ENCODE measurements at places on chromosomes 3 and 15.

- no peak for DNase-seq
Measured at GRCh38 chr3:57951066-57951882, 56.9 kb upstream of the FLNB start.

- no peak for DNase-seq
Measured at GRCh38 chr3:147216143-147216673, 190.1 kb downstream of the ZIC4 start.

- no peak for DNase-seq
Measured at GRCh38 chr15:58506783-58507668, 75.2 kb downstream of the LIPC start.

- DNase-seq = no peak
Measured at GRCh38 chr3:143608966-143609365, 239.3 kb downstream of the SLC9A9 start.

DNA sequence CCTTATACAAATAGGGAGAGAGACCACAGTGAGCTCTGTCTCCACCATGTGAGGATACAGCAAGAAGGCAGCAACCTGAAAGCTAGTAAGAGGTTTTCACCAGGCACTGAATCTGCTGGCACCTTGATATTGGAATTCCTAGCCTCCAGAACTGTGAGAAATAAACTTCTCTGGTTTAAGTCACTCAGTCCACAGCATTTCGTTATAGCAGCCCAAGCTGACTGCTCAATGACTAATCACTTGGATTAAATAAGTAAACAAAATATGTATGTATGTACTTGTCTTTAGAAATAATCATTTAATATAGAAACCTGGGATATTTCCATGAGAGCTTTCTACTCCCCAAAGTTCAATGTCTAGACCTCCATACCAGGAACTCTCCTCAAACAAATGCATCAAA, 162.0 kb downstream of the IMPG2 start:
- no peak for DNase-seq

DNA sequence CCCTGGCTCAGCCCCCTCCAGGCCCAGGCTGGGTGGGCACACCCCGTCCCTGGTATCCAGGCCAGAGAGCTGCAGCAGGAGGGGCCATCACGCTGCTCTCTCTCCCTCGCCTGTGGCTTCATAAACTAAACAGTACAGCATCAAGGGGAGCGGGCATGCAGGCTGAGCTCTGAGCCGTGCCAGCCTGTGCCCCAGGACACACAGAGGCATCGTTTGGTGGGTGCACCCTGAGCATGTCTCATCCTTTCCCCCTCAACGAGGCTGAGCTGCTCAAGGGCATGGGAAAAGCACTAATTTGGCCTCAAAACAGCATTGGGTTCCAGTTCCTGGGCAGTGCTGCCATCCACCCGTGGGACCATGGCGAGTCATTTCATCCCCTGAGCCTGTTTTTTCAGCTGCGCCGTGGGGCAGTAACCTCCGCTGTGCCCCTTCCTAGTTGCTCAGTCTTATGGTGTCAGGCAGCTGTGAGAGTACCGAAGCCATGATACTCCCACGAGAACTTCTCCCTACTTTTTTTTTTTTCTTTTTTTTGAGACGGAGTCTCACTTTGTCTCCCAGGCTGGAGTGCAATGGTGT, 79.6 kb downstream of the CPN2 start:
- DNase-seq = no peak

DNA sequence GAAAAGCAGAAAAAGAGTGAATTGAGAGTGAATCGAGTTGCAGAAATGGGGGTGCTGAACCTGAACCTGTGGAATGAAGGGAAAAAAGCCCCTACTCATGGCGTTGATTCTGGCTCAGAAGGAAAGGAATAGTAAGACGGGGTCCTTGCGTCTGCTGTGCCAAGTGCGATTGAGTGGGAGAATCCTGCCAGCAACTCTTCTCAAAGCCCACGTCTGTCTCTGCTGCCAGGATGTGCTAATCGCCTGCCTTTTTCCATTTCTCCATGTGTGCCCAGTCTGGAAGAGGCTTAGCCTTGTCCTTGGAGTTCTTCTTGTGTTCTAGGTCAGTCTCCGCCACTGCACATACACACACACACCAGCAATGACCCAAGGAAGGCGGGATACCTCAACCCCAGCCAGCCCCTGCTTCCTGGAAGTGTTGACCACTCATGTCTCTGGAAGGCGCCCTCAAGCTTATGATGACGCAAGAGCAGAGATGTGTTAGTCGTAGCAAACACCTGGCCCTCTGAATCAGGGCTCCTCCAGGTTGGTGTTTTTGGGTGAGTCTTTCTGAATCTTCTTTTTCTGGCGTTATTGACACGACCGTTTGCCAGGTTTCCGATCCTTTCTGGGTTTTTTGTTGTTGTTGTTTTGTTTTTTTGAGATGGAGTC, 262.4 kb upstream of the PROK2 start:
- no peak for DNase-seq

GRCh38 chr15:63403254-63403945, 21.8 kb upstream of the CA12 start:
- DNase-seq = no peak

DNA sequence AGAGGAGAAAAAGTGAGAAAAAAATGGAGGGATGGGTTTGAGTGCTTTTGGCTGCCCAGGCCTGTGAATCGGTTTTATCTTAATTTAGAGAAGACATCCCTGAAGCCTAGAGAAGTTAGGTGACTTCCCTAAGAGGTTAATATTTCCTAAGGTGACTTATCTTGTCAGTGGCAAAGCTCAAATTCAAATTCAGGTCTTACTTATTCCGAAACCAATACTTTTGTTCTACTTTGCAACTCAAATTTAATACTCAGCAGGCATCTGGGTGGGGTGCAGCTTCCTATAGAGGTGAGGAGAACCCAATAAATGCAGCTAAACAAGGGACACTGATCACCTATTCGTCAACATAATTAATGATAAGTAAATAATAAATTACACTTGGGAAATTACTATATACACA, 54.9 kb upstream of the MYRIP start:
- no peak for DNase-seq

GRCh38 chr3:173351886-173352285, 45.7 kb upstream of the NLGN1 start:
- DNase-seq = no peak

- no peak for DNase-seq
Measured at GRCh38 chr3:174441588-174442301, 417.4 kb upstream of the NAALADL2 start.

DNA sequence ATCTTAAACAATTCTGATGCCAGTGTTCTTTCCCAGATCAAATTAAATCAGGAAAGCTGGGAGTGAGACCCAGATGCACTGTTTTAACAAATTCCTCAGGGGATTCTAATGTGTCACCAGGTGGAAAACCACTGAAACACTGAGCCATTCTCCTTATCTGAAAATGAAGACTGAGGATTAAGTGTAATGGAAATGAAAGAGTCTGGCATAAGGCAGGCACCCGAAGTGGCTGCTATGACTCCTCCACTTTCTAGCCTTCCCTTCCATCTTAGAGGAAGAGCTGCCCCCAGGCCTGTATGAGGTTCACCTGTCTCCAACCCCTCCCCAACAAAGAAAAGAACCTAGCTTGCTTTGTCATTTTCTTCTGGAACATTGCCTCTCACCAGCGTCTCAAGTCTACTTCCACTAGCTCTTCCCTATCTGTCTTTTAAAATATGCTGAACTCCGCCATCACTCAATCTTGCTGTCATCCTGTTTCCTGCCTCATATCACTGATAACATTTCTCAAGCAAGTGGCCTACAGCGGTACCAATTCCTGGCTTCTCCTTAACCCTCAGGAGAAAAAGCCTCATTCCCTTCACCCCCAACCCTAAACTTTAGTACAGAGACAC, 13.7 kb upstream of the ABHD2 start:
- no peak for DNase-seq

GRCh38 chr3:134339913-134340312, 34.3 kb downstream of the AMOTL2 start:
- DNase-seq = no peak

- DNase-seq = no peak
Measured at GRCh38 chr15:41495736-41496599, 2.3 kb downstream of the ITPKA start.

- no peak for DNase-seq
Measured at GRCh38 chr15:89806559-89807550, 7.8 kb downstream of the ANPEP start.

- no peak for DNase-seq
Measured at GRCh38 chr3:109073116-109073515, 44.8 kb downstream of the MORC1 start.

GRCh38 chr3:189305412-189305811, 133.6 kb downstream of the TPRG1 start:
- DNase-seq = no peak

DNA sequence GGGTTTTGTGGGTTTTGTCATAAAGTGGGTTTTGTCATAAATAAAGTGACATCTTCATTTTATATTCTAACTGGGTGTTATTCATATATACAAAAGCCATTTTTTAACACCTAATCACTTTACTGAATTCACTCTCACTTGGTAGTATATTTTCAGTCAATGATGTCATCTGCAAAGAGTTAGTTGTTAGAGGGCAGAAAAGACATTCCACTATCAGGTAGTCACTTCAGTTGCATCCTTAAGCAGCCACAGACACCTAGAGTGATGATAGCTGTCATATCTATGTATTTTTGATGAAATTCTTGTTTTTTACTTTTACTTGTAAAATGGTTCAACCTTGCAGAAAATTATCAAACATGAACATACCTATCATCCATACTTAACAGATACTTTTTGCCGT, 89.0 kb downstream of the DHX36 start:
- no peak for DNase-seq

GRCh38 chr3:48747015-48747615, 30.1 kb upstream of the IP6K2 start:
- DNase-seq = no peak

DNA sequence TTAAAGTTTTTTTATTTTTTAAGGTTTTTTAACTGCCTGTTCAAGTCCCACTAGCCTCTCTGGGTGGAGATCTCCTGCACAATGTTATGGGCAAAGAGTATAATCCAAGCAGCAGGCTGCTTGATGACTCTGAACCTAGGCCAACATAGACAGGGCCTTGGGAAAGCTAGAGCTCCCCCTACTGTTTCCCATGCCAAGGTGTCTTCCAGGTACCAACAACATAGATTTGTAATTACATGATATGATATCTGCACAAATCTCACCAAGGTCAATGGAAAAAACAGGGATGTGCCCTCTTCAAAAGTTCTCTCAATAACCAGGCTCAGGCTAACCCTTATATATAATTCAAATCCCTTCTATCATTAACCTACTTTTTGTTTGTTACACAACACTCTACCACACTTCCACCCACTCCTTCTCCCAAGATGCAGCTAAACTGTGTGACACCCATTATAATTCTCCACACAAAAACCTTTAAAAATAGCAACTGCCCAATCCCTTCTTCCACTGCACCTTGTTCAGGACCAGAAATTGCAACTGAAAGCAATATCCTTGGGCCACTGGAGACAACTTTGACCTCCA, 43.8 kb downstream of the RBM15B start:
- DNase-seq = peak; percentile 19

DNA sequence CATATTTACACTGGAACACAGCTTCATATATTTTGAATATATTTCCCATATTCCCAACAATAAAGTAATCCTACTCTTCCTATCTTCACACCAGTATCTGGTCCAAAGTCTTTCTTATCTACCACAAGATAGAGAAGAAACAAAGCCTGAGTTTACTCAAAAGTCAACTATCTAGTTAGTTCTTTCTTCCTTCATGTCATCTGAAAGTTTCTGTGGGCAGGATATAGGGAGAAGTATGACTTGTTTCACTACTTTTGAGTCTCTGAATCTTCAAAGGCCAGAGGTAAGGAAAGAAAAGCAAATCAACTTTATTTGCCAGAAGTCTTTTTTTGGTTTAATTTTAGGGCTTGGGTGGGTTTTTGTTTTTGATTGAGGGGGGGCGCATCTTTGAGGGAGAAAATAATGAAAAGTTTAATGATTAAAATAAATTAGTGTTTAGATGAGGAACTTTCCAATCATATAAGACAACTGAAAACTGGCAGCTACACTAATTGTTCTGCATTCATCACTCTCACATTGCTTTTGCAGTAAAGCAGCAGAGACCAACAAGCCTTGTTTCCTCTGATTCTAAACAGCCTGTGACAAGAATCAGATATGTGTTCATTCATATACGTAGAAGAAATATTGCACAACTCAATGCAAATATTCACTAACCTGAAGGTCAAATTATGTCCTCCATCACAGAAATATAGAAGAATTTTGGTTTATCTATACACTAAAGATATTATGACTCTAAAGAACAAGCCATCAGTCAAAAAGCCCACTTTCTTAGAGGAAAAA, 421.4 kb downstream of the SHQ1 start:
- no peak for DNase-seq

DNA sequence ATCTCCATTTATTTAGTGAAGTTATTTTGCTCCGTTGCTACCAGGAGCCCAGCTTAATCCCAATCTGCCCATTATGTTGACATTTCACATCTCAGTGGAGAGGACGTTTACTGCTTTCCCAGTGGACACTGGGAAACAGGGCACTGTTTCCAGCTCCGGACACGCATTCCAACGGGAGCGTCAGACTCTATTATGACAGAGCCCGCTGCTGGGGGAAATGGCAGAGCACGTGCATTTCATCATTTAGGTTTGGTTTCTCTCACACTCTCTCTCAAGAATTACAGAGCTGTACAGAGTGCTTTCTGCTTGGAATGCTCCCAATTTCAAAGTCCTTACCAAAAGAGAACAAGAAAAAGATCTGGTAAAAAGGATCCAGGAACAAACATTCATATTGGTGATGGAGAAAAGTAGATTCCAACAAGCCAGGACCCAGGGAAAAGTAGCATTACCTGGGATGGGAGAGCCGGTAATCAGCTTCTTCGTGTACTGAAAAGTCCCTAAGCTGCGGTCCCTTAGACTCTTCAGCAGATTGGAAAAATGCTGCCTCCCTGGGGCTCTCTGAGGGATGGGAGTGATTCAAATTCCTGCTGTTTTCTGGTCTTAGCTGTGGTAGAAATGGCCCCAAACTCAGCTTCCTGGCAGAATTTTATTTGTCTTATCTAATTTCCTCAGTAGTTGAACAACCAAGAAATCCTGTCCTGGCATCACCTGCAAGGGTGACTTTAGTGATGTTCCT, 136.0 kb upstream of the THBS1 start:
- DNase-seq = no peak

- no peak for DNase-seq
Measured at GRCh38 chr3:151135541-151136337, 50.3 kb downstream of the MED12L start.

DNA sequence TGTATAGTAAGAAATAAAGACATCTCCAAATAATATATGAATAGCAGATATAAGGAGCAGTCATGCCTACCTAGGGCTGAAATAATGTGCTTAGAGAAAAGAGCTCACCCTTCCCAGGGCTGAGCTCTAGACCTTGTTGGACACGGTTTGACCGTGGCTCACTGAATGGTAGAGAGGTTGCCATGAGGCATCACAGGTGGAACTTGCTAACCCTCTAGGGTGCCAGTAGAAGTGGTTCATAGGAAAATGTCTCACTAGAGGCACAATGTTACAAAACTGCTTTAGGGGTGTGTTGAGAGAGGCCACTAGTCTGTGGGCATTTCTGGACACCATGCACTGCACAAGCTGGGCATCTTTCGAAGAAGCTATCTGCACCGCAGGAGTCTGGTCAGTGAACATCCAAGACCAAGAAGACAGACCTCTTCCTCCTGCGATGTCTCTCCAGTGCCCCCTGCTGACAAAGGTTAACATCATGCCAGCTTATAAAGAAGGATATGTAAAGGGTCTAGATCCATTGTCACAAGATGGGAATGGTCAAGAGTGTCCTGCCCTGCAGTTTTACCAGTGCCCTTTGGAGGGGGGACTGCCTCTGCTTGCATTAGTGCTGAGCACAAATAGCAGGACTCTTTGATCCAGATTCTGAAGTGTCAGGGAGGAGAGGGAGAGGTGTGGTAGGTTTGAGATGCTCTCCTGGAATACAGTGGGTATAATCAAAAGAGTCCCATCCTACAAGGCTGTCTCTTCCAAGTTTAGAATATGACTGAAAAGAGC, 266.8 kb downstream of the ZNF385D start:
- DNase-seq = no peak

GRCh38 chr15:77974098-77974414, 103.5 kb downstream of the TBC1D2B start:
- no peak for DNase-seq

Measured in effector CD4-positive, alpha-beta T cell (primary cell).